ENCODE measurements at places on chromosomes 6 and 20. TPM values are rescaled to one million over a fixed set of nuclear protein-coding genes. Genes with fewer than 3 reads are reported as not detected.

RAET1G gene
- total RNA-seq: not detected

TNF gene
- not detected for total RNA-seq

IRAK1BP1 gene
- total RNA-seq: 3.2 TPM

TEAD3 gene
- total RNA-seq: 0.17 TPM

TCF21 gene
- not detected for total RNA-seq

TSPO2 gene
- total RNA-seq: not detected

WFDC12 gene
- total RNA-seq: not detected

PCSK2 gene
- not detected for total RNA-seq

PDYN gene
- not detected for total RNA-seq

ADGRF1 gene
- not detected for total RNA-seq

TFEB gene
- total RNA-seq: 7.8 TPM

UNC5CL gene
- 0.09 TPM for total RNA-seq

VSX1 gene
- not detected for total RNA-seq

RBL1 gene
- total RNA-seq: 4.4 TPM

B3GAT2 gene
- under 0.01 TPM for total RNA-seq

PCED1A gene
- total RNA-seq: 13.1 TPM

DNMT3B gene
- 0.76 TPM for total RNA-seq

MICB gene
- total RNA-seq: 7.5 TPM

RIPPLY2 gene
- total RNA-seq: 0.17 TPM

CST4 gene
- total RNA-seq: not detected

ADTRP gene
- total RNA-seq: 0.11 TPM

SSR1 gene
- 84.6 TPM for total RNA-seq

STX11 gene
- 13.1 TPM for total RNA-seq

HTR1E gene
- not detected for total RNA-seq

DSP gene
- total RNA-seq: 87.0 TPM

NHLRC1 gene
- 0.43 TPM for total RNA-seq

ADGRB3 gene
- total RNA-seq: not detected

SRC gene
- total RNA-seq: 0.98 TPM

PTPRT gene
- total RNA-seq: under 0.01 TPM

MCCD1 gene
- not detected for total RNA-seq

MICA gene
- total RNA-seq: 51.9 TPM

LTA gene
- not detected for total RNA-seq

LBP gene
- not detected for total RNA-seq

WASF1 gene
- total RNA-seq: 10.8 TPM

Measured in dermis lymphatic vessel endothelial cell (primary cell).